ENCODE measurements at places on chromosomes 1 and 21. TPM values are rescaled to one million over a fixed set of nuclear protein-coding genes. Genes with fewer than 3 reads are reported as not detected.

The GPR61 gene
- 0.22 TPM for total RNA-seq

The CTTNBP2NL gene
- 1.1 TPM for total RNA-seq

The TNFRSF9 gene
- total RNA-seq = 214 TPM

The ZNF683 gene
- total RNA-seq = 0.69 TPM

The CFAP74 gene
- total RNA-seq = 0.41 TPM

- no peak overlapping the region for H3K4me3 ChIP-seq
- DNase-seq = no peak
- no peak overlapping the region for H3K27ac ChIP-seq
- H3K36me3 ChIP-seq = no peaks in the 10 kb centered on the region
- no peaks in the 10 kb centered on the region for H3K4me1 ChIP-seq
- peaks cover 48% of the 10 kb centered on the region for H3K27me3 ChIP-seq
These were observed 279.7 kb downstream of the FAM72C start for GRCh38 chr1:143691971-143692529.

The PTGFRN gene
- 7.0 TPM for total RNA-seq

DNA sequence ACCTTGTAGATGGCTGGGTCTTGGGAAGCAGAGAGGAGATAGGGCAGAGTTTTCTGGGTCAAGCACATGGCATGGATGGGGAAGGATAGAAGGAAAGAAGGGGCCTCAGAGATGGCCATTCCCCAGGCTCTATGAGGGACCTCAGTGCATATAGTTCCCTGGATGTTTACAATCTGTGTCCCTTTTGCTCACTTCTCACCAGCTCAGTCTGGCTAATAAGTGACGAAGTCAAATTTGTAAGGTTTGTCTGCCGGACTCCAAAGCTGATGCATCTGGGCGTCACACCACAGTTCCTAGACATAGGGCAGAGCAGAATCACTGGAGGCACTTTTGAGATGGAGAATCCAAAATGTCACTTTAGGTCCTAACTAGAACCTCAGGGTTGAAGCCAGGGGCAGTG, 416.4 kb upstream of the PROX1 start:
- peaks cover 2% of the 10 kb centered on the region for H3K27me3 ChIP-seq
- H3K27ac ChIP-seq = no peak overlapping the region
- peaks cover under 1% of the 10 kb centered on the region for H3K36me3 ChIP-seq
- H3K4me3 ChIP-seq = no peak overlapping the region
- H3K4me1 ChIP-seq = no peaks in the 10 kb centered on the region

- H3K4me1 ChIP-seq = peaks cover 14% of the 10 kb centered on the region
- DNase-seq = no peak
- no peak overlapping the region for H3K27ac ChIP-seq
- peaks cover 10% of the 10 kb centered on the region for H3K36me3 ChIP-seq
These were observed 33.6 kb upstream of the RNF187 start for GRCh38 chr1:228453614-228454013.

DNA sequence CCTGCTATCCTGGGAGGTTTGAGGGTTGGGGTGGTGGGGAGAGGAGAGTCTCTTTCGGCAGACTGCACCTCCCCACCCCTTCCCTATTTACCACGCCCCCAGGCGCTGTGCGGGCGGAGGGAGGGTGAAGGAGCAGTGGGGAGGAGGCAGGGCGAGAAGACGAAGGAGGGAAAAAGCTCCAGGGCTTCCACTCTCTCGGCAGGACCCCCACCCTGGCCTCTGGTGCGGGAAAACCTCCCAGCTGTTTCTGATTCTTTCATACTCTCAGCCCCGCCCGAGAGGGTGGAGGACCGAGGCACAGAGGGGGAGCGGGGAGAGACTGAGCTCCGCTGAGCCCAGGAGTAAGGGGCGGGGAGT, 866 bp upstream of the WNT2B start:
- peak; percentile 10 for DNase-seq
- H3K27ac ChIP-seq = no peak overlapping the region

The NMNAT2 gene
- not detected for total RNA-seq

DNA sequence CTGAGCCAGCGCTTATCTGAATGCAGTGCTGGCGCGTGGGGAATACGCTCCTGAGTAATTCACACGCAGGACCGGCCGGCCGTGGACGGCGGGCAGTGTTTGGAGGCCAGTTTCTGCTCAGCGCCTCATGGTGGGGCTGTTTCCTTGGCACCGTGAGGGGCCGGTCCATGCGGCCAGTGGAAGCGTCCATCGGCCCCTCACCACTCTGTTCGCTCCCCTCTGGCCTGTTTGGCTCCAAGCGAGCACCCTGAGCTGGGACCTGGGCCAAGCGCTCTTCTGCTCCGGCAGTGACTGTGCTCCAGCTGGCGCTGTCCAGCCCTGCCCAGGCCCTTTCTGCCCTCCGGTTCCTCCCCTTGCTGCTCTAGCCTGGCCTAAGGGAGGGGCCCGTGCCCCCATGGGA, 16.3 kb upstream of the PLCH2 start:
- no peak overlapping the region for H3K4me3 ChIP-seq
- H3K4me1 ChIP-seq = no peaks in the 10 kb centered on the region
- no peak for DNase-seq
- no peak overlapping the region for H3K27ac ChIP-seq
- no peaks in the 10 kb centered on the region for H3K36me3 ChIP-seq

GRCh38 chr1:207825719-207826556, 74.1 kb downstream of the CD46 start:
- H3K4me1 ChIP-seq = peaks cover 89% of the 10 kb centered on the region
- no peaks in the 10 kb centered on the region for H3K27me3 ChIP-seq
- H3K4me3 ChIP-seq = peak overlapping the region; percentile 77
- DNase-seq = peak; percentile 95
- peak overlapping the region; percentile 92 for H3K27ac ChIP-seq

DNA sequence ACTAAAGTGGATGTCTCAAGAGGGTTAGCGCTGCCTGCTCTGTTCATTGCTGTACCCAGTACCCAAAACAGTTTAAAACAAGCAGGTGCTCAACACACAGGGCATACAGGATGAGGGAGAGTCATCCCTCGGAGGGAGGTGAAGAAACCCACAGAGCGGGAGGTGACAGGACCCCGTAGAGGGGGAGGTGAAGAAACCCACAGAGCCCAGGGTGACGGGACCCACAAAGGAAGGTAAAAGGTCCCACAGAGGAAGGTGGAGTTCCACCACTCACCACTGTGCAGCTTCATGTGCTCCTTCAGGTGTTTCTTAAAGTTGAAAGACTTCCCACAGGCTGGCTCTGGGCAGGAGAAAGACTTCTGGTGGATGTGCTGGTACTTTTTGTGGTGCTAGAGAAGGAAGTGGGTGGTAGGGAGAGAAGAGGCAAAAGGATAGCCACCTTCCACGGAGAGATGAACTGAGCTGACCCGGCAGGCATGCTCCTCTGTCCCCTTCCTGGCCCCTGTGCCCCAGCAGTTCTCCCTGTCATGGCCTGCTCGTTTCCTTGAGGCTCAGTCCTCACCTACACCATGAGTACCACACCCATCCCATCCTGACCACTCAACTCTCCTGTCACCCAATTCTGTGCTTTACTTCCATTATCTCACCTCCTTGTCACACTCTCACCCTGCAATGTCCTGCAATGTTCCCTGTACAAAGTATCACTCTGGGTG, 5.1 kb downstream of the ZNF692 start:
- peaks cover 34% of the 10 kb centered on the region for H3K36me3 ChIP-seq
- no peaks in the 10 kb centered on the region for H3K27me3 ChIP-seq
- DNase-seq = peak; percentile 69
- H3K27ac ChIP-seq = no peak overlapping the region
- H3K4me1 ChIP-seq = peaks cover 7% of the 10 kb centered on the region
- peak overlapping the region; percentile 20 for H3K4me3 ChIP-seq
